GM06990 (cell line): ENCODE measurements at places on chromosomes 4 and X.

DNA sequence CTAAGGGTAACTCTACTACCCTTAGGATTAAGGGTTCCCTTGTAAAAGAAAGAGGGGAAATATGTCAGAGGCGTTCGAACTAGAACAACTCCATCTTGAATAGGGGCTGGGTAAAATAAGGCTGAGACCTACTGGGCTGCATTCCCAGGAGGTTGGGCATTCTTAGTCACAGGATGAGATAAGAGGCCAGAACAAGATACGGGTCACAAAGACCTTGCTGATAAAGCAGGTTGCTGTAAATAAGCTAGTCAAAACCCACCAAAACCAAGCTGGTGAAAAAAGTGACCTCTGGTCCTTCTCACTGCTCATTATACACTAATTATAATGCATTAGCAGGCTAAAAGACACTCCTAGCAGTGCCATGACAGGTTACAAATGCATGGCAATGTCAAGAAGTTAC lies 922.0 kb downstream of the DMD start:
- DNase-seq = no peak

GRCh38 chr4:180812783-180813182 lies 1430.4 kb upstream of the TENM3 start:
- DNase-seq = no peak

DNA sequence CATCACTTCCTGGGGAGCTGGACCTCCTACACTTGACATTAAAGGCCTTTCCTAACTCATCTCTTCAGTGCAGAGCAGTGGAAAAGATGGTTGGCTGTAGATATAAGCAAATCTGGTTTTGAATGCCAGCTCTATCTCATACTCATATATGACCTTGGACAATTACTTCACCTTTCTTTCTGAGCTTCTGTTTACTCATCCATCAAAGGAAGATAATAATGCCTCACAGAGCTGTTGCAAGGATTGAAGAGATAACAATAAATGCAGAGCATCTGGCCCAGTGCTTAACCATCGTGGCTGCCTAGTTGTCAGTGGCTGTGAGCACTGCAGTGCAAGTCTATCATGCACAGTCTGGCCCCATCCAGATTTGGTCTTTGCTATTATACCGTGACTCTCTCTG lies 148.1 kb upstream of the EOLA2 start:
- no peak for DNase-seq

DNA sequence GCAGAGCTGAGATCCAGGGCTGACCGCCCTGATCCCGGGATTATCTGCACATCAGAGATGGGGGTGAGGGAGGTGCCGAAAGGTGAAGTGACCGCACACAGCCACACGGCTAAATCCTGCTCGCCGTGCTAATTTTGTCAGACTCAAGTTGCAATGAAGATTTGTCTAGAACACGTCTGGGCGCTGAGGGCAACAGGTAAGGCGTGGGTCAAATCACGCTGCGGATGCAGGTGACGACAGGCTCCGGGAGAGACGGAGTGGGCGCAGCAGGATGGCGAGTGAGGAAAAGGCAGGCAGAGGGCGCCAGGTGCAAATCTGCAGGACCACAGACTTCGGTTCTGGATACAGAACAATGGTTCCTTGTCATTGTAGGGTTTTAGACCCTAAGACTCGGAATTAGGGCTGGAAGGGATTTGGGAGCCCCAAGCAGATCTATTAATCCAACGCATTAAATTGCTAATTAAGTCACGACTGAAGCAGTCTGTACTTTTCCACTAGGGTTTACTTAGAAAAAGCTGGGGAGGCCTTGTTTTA lies 1.9 kb upstream of the TBC1D14 start:
- DNase-seq = no peak

DNA sequence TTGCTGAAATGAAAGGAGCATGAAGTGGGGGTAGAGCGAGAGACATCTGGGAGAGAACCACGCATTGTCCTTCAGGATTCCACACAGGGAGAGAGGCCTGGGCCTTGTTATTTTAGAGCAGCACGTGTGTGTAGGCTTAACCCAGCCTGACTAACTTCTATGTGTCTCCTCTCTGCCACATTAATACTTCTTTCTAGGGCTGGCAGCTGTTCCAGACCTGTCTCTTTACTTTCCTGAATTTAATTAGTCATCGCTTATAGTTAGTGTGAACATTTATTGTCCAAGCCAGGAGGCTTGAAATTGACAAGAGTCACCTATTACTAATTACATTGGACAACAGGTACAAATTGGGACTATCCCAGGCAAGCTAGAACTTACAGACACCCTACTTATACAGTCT lies 51.3 kb downstream of the SMAD1 start:
- DNase-seq = no peak

- DNase-seq = no peak
Measured at GRCh38 chrX:119503484-119503861, 35.2 kb downstream of the SLC25A5 start.

GRCh38 chrX:153880440-153880815 lies 5.5 kb downstream of the L1CAM start:
- no peak for DNase-seq

DNA sequence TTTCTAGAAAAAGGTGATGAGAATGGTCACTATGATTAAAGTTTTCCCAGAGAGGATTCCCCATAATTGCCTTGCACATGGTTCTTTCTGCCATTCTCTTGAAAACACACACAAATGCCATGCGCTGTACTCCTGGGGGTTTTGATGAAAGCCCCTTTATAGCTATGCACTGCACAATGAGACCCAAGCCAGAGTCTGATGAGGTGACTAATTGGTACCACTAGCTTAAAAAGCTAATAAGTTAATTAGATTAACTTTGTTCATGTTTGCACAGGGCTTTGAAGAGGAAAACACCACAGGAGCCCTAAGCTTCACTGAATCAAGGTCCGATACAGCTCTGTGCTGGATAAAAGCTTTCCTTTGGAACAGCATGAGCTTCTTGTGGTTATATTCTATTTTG lies 132.2 kb downstream of the NKX6-1 start:
- DNase-seq = no peak

DNA sequence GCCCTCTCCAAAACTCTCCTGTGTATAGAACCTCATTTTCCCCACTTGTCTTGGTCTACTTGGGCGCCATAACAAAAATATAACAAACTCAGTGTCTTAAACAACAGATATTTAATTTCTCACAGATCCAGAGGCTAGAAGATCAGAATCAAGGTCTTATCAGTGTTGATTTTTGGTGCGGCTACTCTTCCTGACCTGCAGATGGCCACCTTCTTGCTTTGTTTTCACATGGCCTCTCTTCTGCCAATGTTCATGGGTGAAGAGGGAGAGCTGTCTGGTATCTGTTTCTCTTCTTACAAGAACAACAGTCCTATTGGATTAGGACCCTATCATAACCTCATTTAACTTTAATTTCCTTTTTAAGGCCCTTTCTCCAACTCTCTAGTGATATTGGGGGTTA lies 177.3 kb downstream of the PABPC4L start:
- no peak for DNase-seq

GRCh38 chrX:141467442-141467841 lies 117.1 kb downstream of the SPANXA1 start:
- no peak for DNase-seq

GRCh38 chr4:110518889-110519490 lies 43.0 kb downstream of the ENPEP start:
- DNase-seq = no peak

- no peak for DNase-seq
Measured at GRCh38 chr4:97762115-97762512, 381.2 kb downstream of the STPG2 start.

GRCh38 chr4:140695483-140695882 lies 60.7 kb downstream of the TBC1D9 start:
- DNase-seq = no peak

- DNase-seq = peak; percentile 3
Measured at GRCh38 chr4:27084685-27085361, 224.2 kb downstream of the STIM2 start.

- no peak for DNase-seq
Measured at GRCh38 chr4:92265021-92265420, 38.7 kb upstream of the GRID2 start.

DNA sequence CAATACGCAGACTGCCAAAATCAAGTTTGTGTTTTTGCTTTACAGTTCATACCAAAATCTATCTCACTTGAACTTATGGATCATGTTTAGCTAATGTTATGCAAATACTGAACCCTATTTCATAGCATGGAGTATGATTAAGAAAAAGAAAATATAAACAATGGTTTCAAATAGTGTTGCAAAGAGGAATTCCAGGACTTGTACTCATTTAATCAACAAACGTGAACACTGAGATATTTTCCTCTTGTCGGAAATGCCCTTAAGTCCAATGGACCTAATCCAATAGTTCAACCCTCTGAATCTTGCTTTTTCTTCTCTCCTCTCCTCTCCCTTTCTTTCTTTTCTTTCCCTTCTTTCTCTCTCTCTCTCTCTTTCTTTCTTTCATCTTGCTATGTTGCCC lies 30.8 kb downstream of the RASL11B start:
- DNase-seq = no peak

- no peak for DNase-seq
Measured at GRCh38 chr4:78777576-78777940, 1.4 kb downstream of the BMP2K start.

DNA sequence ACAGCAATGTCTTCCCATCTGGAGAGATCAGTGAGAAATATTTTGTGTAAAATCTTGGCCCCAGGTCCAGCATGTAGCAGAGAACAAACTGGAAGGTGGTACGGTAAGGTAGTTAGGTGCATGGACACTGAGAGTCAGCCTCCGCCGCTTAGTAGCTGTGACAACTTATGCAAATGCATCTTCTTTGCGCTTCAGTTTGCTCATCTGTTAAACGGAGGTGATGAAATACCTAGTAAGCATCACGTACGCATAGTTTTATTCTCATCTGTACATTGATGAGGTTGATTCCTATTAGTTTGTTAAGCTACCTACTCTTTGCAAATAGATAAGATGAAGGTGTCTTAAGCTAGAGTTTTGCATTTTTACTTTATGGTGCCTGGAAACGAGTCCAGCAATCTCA lies 80.0 kb upstream of the MSX1 start:
- no peak for DNase-seq

- DNase-seq = no peak
Measured at GRCh38 chr4:149885896-149886295, 70.3 kb upstream of the IQCM start.

GRCh38 chr4:70793626-70794025 lies 46.1 kb downstream of the GRSF1 start:
- no peak for DNase-seq

DNA sequence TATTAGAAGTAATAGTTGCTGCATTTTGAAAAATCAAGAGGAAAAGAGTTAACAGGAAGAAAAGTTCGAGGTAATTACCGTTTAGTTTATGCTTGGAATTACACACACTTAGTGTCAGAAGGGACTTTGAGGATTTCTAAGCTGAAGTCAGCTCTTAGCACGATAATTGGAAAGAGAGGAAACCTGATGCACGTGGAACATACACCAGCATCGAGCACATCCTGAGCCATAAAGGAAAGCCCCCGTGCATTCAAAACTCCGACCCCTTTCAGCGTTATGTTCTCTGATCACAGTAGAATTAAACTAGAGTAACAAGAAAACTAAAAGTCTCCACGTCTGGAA lies 400 bp upstream of the PAQR3 start:
- DNase-seq = no peak

DNA sequence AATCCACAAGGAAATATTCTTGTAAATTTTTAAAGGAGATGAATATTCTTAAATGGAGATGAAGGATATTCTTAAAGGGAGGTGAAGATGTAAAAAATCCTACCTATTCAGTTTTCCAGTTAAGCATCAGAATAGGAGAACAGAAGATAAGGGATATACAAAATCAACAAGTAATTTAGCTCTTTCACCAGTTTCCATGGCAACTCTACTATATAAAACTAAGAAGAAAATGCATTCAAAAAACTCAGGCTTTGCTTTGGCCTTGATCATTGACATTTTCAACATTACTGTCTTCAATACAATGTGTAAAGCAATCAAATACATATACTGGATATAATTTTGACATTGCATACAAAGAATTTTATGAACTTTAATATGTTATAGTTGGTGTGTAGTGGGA lies 622.7 kb upstream of the GRID2 start:
- DNase-seq = no peak

- DNase-seq = no peak
Measured at GRCh38 chr4:6687947-6688878, 5.5 kb upstream of the S100P start.

DNA sequence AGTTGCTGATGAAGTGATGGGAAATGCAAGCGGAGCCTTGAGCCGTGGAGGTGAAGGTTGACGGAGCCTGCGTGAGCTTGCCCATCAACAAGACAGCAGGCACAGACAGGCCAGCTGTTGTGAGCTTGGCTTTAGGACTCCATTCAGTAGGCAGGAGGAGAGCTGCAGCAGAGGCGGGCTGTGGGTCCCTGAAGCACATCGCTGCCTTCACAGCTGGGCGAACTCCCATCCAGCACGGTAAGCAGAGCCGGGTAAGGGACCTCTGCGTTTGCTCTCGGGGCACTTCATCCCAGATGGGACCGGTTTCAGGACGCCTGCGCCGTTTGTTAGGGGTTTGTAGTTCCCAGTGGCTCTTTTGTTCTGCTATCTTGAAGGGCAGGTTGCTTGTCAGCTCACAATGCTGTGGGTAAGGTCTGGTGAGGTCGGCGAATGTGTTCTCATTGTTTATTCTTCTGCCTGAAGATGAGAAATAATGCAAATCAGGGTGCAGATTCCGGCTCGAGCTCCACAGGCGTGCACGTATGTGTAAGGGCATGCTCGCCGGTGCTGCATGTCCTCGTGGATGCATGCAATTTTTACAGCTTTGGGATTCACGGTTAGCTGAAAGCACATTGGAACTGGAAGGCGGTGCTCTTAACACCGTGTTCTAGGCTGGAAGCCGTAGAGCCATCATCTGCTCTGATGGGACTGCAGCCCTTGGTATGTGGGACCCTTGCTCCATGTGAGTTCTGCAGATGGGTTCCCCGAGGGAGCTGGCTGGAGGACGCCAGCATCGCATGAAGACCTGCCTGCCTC lies 54.6 kb upstream of the CLDN34 start:
- DNase-seq = no peak

DNA sequence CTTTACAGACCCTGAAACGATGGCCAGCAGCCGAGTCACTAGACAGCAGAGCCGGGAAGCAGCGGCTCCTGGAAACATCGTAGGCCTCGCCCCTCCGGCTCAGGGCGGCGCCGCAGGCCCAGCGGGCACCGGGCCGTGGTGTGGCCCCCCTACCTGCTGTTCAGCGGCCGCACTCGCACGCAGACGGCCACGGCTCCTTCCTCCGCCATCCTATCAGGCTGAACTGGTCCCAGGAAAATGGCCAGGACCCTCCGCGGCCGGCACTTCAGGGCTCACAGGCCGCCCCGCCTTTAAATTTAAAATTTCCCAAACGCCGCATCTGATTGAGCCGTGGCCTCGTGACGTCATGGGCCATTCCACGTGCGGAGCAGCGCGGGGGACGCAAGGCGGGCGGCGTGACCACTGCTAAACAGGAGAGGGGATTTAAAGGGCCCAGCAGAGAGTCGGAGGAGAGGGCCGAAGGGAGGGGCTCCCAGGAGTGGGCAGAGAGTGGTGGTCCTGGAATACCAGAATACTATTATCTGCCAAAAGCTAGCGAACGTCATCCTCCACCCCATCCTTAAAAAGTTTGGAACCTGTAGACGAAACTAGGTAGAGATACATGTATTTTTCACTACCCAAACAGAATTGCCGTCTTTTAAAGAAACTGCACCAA lies at the start of gene CENPE:
Gene CENPE (minus strand): TSS at position 233 of the 655 bp plus-strand sequence. CDS start 24 bp downstream, at position 209.
- DNase-seq = peak; percentile 95
